ENCODE measurements at places on chromosomes 5 and 9. TPM values are rescaled to one million over a fixed set of nuclear protein-coding genes. Genes with fewer than 3 reads are reported as not detected.

Gene TEK
- 10.4 TPM for total RNA-seq

DNA sequence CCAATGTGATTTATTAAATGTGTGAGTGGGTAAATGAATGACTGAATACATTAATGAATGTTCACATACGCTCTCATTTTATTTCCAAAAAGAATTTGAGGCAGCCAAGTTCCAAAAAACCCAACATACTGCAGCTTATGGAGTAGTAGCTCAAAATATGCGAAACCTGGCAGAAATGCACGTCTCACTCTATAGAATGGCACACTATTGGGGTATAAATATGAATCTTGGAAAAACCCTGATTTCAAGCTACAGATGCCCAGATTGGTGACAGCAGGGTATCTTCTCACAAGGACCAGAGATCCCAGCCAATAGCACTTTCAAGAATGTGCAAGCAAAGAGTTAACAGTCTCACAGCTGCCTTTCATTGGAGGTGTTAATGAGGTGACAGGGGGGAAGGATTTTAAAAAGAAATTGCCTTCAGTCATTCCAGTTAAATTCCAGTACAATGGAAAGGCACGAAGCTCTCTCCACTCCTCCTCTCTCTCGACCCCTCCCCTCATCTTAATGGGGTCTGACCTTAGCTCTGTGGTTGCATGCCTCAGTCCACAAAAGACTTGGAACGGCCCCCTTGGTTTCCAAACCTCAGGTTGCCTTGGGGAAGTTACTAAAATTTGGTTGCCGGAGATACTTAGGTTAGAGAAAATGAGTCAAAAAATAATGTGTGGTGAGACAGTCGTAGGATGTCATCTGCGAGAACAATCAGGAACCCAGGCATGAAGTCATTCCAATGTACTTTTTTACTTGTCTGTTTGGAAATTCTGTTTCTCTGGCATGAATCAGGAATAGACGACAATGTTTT is 307.4 kb downstream of the NFIB start:
- no peak for DNase-seq

Gene SH3TC2
- 4.4 TPM for total RNA-seq

GRCh38 chr9:16885931-16886330 is 15.5 kb upstream of the BNC2 start:
- no peak for DNase-seq

Gene IRX2
- total RNA-seq = 22.5 TPM

DNA sequence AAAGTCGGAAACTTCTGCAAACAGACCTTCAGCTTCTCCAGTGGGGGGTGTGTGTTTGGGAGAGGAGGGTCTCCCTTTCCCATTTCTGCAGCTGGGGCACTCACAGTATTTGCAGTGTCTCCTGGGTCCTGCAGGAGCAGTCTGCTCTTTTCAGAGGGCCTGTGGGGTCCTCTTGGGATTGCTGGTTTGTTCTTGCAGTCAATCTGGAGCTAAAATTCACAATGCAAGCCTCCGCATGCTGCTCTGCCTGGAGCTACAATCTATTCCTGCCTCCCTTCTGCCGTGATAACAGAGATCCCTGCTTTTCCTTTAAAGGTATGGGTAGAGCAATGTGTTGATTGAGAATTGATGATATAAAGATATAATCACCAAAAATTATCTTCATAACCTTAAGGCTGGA is 43.2 kb downstream of the ZNF462 start:
- no peak for DNase-seq

- peak; percentile 93 for DNase-seq
These were observed 190.3 kb downstream of the GOLPH3 start for GRCh38 chr5:31983851-31984250.

Gene SOHLH1
- total RNA-seq = not detected

Gene ALDOB
- not detected for total RNA-seq

- no peak for DNase-seq
These were observed 701 bp downstream of the PARP8 start for GRCh38 chr5:50667023-50667652.

DNA sequence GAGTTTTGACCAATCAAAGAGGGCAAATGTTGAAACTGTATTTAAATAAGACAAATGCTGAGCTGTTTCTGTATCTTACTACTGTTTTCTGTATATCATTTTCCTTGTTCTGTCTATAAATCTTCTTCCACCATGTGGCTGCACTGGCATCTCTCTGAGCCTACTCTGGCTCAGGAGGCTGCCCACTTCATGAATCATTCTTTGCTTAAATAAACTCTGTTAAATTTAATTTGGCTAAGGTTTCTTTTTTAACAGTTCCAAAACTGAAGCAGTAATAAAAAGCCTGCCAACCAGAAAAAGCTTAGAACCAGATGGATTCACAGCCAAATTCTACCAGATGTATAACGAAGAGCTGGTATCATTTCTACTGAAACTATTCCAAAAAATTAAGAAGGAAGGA is 40.2 kb upstream of the TAS2R1 start:
- DNase-seq = no peak

- DNase-seq = no peak
These were observed 294.7 kb downstream of the KIF4B start for GRCh38 chr5:155308289-155308688.

Gene SPATA31E1
- total RNA-seq = not detected

DNA sequence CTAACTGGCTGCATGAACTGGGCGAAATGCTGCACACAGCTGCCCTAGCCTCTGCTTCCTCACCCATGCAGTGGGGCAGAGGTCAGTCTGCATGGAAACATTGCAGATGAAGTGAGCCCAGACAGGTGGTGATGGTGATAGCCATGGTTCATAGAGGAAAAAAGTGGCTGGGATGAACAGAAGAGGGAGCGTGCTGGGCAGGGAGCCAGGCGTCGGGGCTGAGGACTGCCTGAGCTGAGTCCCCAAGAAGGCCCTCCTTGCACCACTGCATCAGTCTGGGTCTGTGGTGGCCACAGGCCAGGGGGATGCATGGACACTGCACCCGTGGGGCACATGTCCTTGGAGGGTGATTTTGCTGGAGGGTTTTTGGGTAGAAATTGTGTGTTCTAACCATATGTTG is 80.5 kb downstream of the AMBP start:
- DNase-seq = no peak

GRCh38 chr5:115387816-115388215 is 91.4 kb upstream of the CCDC112 start:
- DNase-seq = no peak

GRCh38 chr5:1488882-1489680 is 34.7 kb downstream of the LPCAT1 start:
- DNase-seq = no peak

DNA sequence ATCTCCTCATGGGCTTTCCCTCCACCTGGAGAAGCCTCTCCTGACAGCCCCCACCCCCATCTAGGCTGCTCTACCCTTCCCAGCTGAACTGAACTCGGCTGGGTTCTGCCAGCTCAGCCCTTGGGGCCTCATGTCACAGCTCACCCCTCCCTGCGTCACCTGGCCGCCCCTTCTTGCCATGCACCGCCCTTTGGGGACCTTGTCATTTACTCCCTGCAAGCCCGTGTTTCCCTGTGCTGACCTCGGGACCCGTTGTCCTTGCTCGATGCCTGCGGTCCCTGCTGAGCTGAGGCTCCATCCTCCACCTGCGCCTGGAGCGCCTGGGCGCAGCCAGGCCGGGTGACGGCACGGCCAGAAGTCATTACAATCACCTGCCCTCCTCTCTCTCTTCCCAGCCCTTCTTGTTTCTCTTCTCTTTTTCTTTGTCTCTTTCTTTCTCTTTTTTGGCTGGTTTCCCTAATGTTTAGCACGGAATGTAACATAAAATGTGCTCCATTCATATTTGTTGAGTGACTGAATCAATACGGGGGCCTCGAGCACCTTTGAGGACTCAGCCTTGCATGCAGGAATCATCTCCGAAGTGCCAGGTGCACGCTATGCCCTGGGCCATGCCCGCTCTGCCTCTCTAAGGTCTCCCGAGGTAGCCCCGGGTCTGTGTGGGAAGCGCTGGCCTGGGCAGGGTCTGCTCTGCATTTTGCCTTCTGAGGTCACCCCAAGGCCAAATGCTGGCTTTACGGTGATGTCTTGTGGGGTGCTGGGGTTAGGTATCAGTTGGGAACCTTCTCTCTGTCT is 48.1 kb upstream of the COL5A1 start:
- no peak for DNase-seq

DNA sequence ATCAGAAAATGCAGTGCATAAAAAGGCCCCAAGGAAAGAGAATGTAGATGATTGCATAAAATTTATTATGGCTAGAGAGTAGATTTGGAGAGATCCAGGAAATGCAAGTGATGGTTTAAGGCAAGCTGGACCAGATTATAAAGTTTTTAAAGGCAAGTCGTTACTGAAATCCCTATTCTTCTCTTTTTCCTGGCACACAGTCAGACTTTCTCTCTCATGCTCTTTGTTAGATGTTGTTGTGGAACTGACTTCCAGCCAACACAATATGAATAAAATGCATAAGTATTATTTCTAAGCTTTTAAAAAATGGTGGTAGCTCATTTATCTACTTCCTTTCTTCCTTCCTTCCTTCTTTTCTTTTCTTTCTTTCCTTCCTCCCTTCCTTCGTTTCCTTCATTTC is 1085.4 kb upstream of the CDH6 start:
- DNase-seq = no peak

DNA sequence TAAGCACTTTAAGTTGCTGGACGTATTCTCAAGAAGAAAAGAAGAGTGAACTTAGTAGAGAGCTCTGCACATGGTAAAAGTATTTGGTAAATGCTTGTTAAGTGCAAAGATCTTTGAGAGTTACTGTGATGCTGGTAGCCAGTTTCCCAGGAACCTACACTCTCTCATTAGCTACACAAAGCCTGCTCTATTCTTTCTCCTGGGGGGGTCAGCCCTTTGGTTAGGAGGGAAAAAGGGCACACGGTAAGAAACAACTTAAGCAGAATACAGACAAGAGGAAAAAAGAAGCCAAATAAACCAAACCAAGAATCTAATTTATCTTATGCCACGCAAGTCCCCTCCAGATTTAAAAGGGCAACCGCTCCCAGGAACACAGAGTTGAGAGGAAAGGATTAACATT is 1100.1 kb upstream of the CDH10 start:
- no peak for DNase-seq

DNA sequence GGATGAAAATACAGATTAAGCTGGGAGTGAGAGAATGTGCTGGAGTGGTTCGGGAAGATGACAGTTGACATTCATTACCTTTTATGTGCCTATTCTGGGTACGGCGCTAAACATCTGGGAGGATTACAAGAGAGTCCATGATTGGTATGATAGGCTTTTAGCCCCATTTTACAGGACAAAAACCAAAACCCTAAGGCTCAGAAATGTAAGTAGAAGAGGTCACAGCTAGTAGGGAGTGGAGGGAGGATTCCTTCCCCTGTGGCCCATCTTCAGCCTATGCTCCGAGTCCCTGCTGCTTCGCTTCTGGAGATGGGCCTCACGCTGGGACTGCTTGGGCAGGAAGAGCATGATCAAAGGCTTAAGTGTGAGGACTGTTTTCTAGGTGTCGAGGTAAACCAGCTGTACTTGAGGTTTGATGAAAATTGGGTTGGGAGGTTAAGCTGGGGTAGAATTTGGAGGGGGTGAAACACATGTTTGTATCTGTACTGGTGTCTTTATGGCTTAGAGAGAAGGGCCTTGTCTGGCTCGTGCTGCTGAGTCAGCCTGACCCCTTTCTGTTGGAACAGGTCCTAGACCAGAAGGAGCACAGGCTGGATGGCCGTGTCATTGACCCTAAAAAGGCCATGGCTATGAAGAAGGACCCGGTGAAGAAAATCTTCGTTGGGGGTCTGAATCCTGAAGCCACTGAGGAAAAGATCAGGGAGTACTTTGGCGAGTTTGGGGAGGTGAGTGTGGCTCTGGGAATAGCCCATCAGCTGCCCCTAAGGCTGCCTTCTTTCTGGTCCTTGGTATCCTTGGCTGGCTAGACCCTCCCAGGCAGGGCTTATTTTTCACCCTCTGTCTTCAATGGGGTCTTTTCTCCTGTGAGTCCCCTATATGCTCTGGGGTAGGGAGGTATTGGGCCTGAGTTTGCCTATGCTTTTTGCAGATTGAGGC is 2.1 kb downstream of the HNRNPAB start:
- no peak for DNase-seq

DNA sequence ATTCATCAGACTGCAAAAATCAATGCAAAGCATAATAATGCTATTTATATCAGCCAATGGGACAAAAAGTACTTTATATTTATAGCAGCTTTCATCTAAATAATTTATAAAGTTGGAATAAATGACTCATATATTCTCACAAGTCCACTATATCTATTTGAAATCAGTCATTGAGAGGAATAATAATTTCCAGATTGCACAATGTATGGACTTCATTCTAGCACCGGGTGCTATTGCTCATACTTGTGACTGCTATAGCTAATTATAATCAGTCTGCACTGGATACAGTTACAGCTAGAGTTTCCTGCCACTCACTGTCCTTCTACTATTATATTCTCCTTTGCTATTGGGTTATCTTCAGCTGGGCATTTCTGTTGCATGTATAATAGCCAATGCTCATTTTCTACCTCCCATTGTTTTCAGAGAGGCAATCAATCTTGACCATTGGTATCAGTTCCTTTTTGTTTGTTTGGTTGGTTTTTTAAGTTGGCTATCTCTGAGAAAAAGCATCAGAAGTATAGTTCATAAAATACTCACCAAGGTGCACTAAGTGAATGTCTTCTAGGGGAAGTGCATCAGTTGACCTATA is 1.9 kb downstream of the CDH18 start:
- peak; percentile 19 for DNase-seq

DNA sequence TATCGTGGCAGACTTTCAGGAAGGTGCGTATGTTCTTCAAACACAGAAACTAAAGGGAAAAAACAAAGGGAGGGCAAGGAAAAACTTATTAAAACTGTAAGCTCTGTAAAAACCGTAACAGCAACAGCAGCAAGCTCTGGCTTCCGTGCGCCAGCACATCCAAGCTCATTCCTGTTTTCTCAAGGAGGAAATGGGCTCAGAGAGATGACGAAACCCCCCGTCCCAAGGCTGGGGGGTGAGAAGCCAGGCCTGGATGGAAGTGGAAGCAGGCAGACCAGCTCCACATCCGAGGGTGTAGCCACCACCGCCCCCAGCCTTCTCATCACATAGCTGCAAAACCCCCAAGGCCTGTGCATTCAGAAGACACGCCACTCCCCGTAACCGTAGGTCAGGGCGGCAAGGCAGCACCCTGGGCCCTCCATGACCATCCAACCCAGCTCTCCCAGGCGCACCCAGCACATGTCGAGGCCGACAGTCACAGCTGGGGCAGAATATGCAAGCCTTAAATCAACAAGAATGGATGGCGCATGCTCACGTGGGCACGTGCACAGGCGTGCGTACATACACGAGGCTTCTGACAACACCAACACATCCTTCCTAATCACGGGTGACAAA is 52.8 kb downstream of the VAV2 start:
- no peak for DNase-seq

Gene ANGPTL2
- 38.3 TPM for total RNA-seq

- peak; percentile 75 for DNase-seq
These were observed 1061.3 kb upstream of the DMAC1 start for GRCh38 chr9:8860925-8861324.

Gene NLN
- 16.0 TPM for total RNA-seq

Gene IFNA13
- total RNA-seq = not detected

Measured in skin of body (tissue), 3 donors.